ENCODE measurements at places on chromosomes 5 and 9. TPM values are rescaled to one million over a fixed set of nuclear protein-coding genes. Genes with fewer than 3 reads are reported as not detected.

- no peak overlapping the region for H3K27ac ChIP-seq
- no peaks in the 10 kb centered on the region for H3K36me3 ChIP-seq
- no peaks in the 10 kb centered on the region for H3K4me1 ChIP-seq
- peaks cover 44% of the 10 kb centered on the region for H3K27me3 ChIP-seq
- DNase-seq = no peak
Observed at GRCh38 chr5:142597546-142598337, 88.1 kb downstream of the FGF1 start.

DNA sequence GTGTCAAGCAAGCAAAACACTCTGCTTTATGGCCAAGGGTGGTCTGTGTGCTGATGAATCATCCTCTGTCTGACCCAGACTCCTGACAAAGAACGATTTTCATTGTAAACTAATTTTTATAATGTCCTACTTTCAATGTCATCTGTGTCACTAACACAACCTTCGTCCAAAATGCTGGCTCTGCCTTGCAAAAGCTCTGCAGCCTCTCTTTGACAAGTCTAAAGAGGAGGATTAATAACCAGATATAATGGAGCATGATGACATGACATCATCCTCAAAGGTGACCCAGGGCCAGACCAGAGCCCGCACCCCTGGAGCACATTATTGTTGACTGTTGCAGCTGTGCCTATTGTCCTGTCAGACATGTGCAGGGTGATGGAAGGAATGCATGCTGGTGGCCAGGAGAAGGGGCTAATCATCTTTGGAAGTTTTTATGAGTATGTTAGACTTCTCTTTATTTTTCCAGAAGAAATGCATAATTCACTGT, 589.4 kb downstream of the NR2F1-AS1 start:
- H3K4me3 ChIP-seq = no peak overlapping the region
- no peaks in the 10 kb centered on the region for H3K36me3 ChIP-seq
- H3K27ac ChIP-seq = no peak overlapping the region
- no peak for DNase-seq
- no peaks in the 10 kb centered on the region for H3K27me3 ChIP-seq

DNA sequence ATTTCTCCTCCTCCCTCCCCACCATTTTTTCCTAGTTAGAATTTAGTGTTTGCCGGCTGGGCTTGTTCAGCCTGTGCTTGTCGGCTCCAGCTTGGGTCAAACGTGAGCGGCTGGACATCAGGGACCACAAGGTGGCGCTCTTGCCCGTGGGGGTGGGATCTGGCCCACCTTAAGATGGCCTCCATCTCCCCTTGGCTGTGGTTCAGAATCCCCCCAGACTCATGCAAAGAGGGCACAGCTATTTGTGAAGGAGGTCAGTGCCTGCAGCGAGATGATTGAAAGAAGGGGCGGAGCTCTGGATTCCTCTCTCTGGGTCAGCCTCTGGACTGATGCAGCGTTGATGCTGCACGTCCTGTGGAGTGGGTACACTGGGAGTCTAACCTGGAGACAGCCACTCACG, 283.3 kb upstream of the TUT7 start:
- no peak overlapping the region for H3K4me3 ChIP-seq
- no peak overlapping the region for H3K27ac ChIP-seq
- no peaks in the 10 kb centered on the region for H3K4me1 ChIP-seq

DNA sequence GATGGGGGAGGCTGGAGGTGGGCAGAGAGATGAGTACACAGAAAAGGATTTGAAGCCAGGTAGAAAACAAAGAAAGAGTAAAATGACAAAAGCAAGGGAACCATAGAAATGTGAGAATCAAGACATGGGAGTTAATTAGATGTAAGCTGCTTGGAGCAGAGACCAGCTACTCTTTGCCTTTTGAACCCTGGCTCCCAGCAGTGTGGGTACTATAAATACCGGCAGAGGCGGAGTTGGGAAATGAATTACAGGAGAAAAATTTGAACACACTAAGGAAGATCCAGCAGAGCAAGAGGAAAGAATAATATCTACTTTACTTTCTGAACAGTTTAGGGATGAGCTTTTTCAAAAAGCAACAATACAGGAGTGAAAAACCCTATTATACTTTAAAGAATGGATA, 36.5 kb downstream of the KIF24 start:
- H3K4me3 ChIP-seq = no peak overlapping the region
- no peaks in the 10 kb centered on the region for H3K27me3 ChIP-seq
- DNase-seq = no peak
- no peak overlapping the region for H3K27ac ChIP-seq
- no peaks in the 10 kb centered on the region for H3K4me1 ChIP-seq

- no peak for DNase-seq
- H3K4me3 ChIP-seq = no peak overlapping the region
- no peaks in the 10 kb centered on the region for H3K27me3 ChIP-seq
Observed at GRCh38 chr5:179257176-179257682, 88.0 kb downstream of the ADAMTS2 start.

DNA sequence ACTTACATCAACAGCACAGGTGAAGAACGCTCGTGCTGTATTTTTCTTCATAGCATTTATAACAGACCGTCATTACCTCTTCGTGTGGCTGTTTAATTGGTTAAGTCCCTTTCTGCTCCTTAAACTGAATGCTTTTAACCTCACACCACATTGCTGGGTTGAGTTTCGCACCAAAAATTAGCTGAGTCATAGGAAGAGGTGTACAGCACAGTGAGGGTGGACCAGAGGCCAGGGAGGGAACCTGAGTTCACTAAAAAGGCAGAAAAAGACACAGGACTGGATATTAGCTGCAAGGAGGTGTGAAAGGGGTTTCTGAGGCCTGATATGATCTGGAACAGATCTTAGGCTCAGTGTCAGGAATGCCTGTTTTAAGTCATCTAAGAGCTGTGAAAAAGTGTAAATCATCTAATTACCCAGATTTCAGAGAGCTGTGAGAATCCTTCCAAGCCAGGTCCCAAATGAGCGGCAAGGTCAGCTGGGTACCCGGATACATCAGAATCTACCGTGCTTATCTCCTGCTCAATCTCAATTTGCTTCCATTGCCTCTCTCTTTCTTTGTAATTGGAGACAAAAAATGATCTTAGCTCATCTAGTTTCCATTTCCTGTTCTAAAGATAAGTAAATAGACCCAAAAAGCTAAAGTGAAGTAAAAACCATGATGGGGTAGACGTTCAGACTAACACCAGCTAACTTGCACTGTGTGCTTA, 7.1 kb upstream of the CFAP90 start:
- H3K4me1 ChIP-seq = peaks cover 12% of the 10 kb centered on the region
- no peaks in the 10 kb centered on the region for H3K27me3 ChIP-seq
- H3K4me3 ChIP-seq = no peak overlapping the region
- no peak for DNase-seq
- peak overlapping the region; percentile 28 for H3K27ac ChIP-seq
- H3K36me3 ChIP-seq = peaks cover 16% of the 10 kb centered on the region

- peaks cover 13% of the 10 kb centered on the region for H3K36me3 ChIP-seq
- no peak overlapping the region for H3K4me3 ChIP-seq
- no peaks in the 10 kb centered on the region for H3K27me3 ChIP-seq
- H3K4me1 ChIP-seq = peaks cover 25% of the 10 kb centered on the region
Observed at GRCh38 chr5:14251733-14252132, 108.6 kb downstream of the TRIO start.

DNA sequence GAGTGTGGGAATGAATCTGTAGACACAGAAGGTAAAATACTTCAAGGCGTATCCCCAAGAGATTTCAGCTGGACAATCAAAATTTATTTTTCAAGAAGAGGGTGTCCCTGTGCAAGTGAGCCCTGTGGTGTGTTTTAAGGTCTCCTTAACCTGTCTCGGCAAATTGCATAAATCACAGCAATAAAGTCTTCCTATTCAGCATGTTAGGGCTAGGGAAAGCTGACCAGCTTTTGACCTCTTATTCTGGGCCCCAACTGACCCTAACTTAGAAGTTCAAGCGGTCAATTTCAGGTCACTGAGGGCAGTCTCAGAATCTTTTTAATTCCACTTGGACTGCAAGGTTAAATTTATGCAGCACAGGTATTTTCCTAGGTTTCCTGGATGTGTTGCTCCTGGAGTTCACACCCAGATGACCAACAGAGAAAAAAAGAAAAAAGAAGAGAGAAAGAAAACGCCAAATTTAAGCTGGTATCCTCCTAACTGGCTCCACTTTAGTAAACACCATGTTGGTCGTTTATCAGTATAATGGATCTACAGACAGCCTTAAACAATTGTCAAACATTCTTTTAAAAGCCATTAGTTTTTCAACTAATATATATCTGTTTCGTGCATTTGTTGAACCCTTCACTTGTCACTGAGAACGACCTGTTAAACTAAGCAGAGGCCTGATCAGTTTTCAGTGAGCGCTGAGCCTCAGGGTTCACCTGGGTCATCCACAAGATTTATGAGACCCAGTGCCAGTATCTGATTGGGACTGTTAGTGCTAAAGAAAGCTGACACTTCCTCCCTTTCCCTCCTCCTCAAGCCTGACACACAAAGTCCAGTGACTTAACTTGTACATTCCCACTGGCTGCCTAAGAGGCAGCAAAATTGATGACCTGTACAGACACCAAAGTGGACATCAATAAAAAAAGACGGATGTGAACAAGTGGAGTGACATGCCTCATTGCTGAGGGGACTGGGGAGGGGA, 546.1 kb downstream of the NR2F1-AS1 start:
- H3K4me1 ChIP-seq = no peaks in the 10 kb centered on the region
- H3K27me3 ChIP-seq = no peaks in the 10 kb centered on the region
- no peaks in the 10 kb centered on the region for H3K36me3 ChIP-seq
- no peak overlapping the region for H3K4me3 ChIP-seq

DNA sequence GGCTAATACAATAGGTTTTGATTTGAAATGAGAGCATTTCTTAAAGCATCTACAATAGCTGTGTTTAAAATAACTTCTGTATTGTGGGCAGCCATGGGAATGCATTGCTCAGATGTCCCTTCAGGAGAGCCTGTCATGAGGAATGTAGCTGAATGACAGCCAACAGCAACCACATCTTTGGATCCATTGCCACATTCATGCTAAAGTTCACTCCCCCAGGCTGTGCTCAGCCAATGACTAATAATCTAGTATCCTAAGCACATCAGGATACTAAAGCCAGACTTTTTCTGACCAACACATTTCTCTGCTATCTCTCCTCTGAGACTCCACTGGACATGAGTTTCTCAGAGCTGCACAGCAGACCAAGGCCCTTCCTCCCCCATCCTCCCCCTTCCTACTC, 45.5 kb downstream of the HTR1A start:
- no peaks in the 10 kb centered on the region for H3K4me1 ChIP-seq
- no peak overlapping the region for H3K4me3 ChIP-seq
- H3K36me3 ChIP-seq = peaks cover 7% of the 10 kb centered on the region
- DNase-seq = no peak
- H3K27ac ChIP-seq = no peak overlapping the region

- H3K27ac ChIP-seq = no peak overlapping the region
- H3K4me1 ChIP-seq = peaks cover 6% of the 10 kb centered on the region
- no peak for DNase-seq
- peaks cover 5% of the 10 kb centered on the region for H3K36me3 ChIP-seq
- H3K27me3 ChIP-seq = no peaks in the 10 kb centered on the region
- no peak overlapping the region for H3K4me3 ChIP-seq
Observed at GRCh38 chr5:116395226-116395625, 179.4 kb downstream of the SEMA6A start.

- H3K4me3 ChIP-seq = no peak overlapping the region
- H3K36me3 ChIP-seq = no peaks in the 10 kb centered on the region
Observed at GRCh38 chr5:74183041-74183440, 457.5 kb downstream of the ENC1 start.

GRCh38 chr9:127723444-127723843, 7.6 kb downstream of the TTC16 start:
- no peak for DNase-seq
- H3K4me3 ChIP-seq = no peak overlapping the region
- H3K36me3 ChIP-seq = no peaks in the 10 kb centered on the region
- no peaks in the 10 kb centered on the region for H3K27me3 ChIP-seq

DNA sequence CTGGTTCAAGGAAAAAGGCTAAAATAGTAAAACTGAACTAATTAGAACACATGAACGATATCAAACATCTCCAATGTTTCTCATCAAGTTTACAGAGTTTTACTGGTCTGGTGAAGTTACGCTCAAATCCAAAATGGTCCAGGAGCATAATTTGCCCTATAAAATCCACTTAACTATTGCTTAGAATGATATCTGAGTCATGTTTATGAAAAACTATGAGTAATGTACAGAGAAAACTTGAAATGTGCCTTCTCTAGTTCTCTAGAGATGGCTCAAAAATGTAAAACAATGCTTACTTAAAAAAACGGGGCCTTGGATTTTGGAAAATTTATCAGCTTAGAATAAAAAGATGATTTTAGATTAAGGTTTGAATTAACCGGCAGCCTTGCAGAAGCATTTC, 108.1 kb downstream of the FBXW11 start:
- H3K27ac ChIP-seq = peak overlapping the region; percentile 11
- no peak overlapping the region for H3K4me3 ChIP-seq
- H3K4me1 ChIP-seq = peaks cover 19% of the 10 kb centered on the region
- no peaks in the 10 kb centered on the region for H3K27me3 ChIP-seq
- no peak for DNase-seq

GRCh38 chr5:98913911-98914310, 14.9 kb downstream of the CHD1 start:
- no peaks in the 10 kb centered on the region for H3K27me3 ChIP-seq
- no peak for DNase-seq
- no peak overlapping the region for H3K27ac ChIP-seq
- H3K4me3 ChIP-seq = no peak overlapping the region

GRCh38 chr9:92276331-92277032, 17.0 kb downstream of the IARS1 start:
- H3K36me3 ChIP-seq = peaks cover 50% of the 10 kb centered on the region
- peaks cover 16% of the 10 kb centered on the region for H3K4me1 ChIP-seq
- H3K27ac ChIP-seq = peak overlapping the region; percentile 59
- H3K4me3 ChIP-seq = peak overlapping the region; percentile 69
- no peak for DNase-seq

- H3K36me3 ChIP-seq = peaks cover 9% of the 10 kb centered on the region
- H3K4me1 ChIP-seq = peaks cover 29% of the 10 kb centered on the region
- no peak for DNase-seq
- peaks cover 22% of the 10 kb centered on the region for H3K27me3 ChIP-seq
- no peak overlapping the region for H3K4me3 ChIP-seq
- no peak overlapping the region for H3K27ac ChIP-seq
Observed at GRCh38 chr9:85292261-85292660, 449.5 kb downstream of the AGTPBP1 start.

GRCh38 chr5:72125941-72126620, 18.8 kb downstream of the MAP1B start:
- no peaks in the 10 kb centered on the region for H3K4me1 ChIP-seq
- H3K36me3 ChIP-seq = no peaks in the 10 kb centered on the region
- no peak for DNase-seq
- H3K4me3 ChIP-seq = no peak overlapping the region

DNA sequence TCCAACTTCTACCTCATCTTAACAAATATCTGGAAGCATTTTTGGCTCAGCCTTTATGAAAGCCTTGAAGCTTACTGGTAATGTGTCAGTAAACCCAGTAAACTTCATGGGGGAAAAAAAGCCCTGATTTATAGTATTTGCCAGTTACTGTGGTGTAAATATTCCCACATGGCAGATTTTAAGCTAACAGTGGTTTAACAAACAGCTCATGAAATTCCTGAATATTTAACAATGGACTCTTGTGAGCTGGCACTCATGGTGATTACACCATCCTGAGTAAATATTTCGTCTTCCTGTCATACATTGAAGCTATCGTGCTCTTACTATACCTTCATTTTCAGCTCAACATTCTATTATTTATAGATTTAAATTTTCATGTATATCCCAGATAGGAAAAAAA, 57.0 kb upstream of the ACOT12 start:
- no peaks in the 10 kb centered on the region for H3K4me1 ChIP-seq
- no peak overlapping the region for H3K4me3 ChIP-seq
- no peaks in the 10 kb centered on the region for H3K27me3 ChIP-seq
- no peak overlapping the region for H3K27ac ChIP-seq

The FOXD1 gene
- total RNA-seq = 1.5 TPM

The JAKMIP2 gene
- total RNA-seq = 6.8 TPM

The PARP8 gene
- 62.5 TPM for total RNA-seq

The SIT1 gene
- total RNA-seq = 3.5 TPM

The MYMK gene
- total RNA-seq = not detected

The LRRC8A gene
- 28.2 TPM for total RNA-seq

The TLX3 gene
- total RNA-seq = not detected

The FOXD4L4 gene
- 0.33 TPM for total RNA-seq

The DBH gene
- not detected for total RNA-seq

Data from natural killer cell treated with Interleukin-12 subunit alpha and Interleukin-12 subunit beta and Interleukin-15 and Interleukin-18, amount 100 ng/mL, for 72 hours (primary cell).